AG04450 (cell line): ENCODE measurements at places on chromosomes 16 and 17. TPM values are rescaled to one million over a fixed set of nuclear protein-coding genes. Genes with fewer than 3 reads are reported as not detected.

GRCh38 chr17:50048988-50049387 lies 6.9 kb upstream of the ITGA3 start:
- DNase-seq = no peak

The GOSR2 gene
- 87.1 and 87.7 TPM in 2 replicates for polyA plus RNA-seq

GRCh38 chr16:49632795-49633184 lies 223.1 kb downstream of the ZNF423 start:
- DNase-seq = no peak

GRCh38 chr17:34314279-34314678 lies 5.0 kb upstream of the CCL8 start:
- no peak for DNase-seq

The HSPB9 gene
- polyA plus RNA-seq = not detected in 2 replicates

- DNase-seq = no peak
These were observed 17.8 kb downstream of the HS3ST6 start for GRCh38 chr16:1900452-1900774.

DNA sequence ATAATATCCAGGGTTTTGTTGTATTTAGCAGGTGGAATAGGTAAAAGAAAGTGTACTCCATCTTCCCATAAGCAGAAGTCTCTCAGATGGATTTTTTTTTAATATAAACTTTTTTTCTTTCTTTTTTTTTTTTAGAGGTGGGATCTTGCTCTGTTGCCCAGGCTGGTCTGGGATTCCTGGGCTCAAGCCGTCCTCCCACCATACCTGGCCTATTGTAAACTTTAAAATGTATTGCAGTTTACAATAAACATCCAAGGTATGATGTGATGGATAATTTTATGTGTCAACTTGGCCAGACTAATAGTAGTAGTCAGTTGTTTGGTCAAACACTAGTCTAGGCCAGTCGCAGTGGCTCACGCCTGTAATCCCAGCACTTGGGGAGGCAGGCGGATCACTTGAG lies 10.8 kb upstream of the GP1BA start:
- no peak for DNase-seq

- DNase-seq = no peak
These were observed 668.1 kb downstream of the MAF start for GRCh38 chr16:78932355-78932943.
